ENCODE measurements at places on chromosomes 1 and 21. TPM values are rescaled to one million over a fixed set of nuclear protein-coding genes. Genes with fewer than 3 reads are reported as not detected.

The MROH9 gene
- total RNA-seq, result not detected

DNA sequence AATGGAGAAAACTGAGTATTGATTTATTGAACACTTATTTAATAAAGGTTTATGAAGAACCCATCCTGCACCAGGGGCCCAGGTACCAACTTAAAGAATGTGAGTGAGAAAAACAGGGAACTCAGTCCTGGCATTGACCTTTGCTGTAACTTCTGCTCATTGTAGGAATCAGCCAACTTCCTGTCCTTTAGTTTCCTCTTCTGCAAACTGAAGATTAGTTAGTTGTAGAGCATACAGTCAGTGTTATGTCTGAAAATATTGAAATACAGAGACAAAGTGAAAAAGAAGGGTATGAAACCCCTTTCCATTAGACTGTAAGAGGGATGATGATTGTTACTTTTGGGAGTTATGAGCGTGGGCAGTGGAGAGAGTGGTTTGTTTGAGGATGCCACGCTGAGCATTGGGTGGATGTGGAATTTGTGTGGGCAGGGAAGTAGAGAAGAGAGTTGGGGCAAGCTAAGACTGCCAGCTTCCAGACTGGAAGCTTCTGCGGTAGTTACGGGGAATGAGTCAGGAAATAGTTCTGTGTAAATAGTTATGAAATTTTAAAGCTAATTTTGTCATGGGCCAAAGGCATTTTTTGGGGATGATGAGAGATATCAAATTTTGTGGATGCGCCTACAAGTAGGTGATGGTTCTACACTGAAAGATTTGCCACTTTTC is 89.2 kb downstream of the GPR88 start:
- no peak for DNase-seq

The CLCC1 gene
- 20.9 TPM for total RNA-seq

- no peak for DNase-seq
These were observed 166.8 kb downstream of the BACH1 start for GRCh38 chr21:29465546-29465945.

The HHAT gene
- 1.0 TPM for total RNA-seq

The AADACL3 gene
- not detected for total RNA-seq

DNA sequence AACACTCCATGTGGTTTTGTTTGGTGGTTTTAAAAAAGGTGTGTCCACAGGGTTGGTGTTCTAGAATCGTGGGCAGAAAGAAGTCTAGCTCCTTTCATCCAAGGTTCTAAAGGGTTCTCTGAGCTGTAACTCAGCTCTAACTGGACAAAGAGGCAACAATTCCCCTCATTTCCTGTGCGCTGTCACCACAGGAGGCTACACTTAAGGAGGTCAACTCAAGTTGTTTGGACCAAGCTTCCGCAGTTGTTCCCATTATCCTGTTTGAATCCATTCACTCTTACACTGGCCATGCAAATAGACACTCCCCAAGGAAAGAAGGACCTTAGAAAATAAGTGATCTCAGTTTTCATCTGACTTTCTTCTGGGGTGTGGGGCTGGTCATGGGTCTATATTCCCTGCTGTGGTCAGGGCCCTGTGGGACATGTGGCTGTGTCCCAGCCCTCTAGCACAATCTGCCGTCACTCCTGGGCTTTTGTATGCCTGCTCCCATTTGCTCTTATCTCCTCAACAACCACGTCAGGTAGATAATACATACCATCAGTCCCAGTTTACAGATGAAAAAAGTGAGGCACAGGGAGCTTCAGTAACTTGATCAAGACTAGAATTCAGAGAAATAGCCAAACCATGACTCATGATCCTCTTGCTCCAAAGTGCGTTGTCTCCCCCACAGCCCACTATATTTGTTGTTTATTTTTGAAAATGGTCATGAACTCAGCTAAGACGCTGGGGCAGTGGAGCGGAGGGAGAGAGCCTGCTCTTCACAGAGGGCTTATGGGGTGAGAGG is 103.6 kb downstream of the RHOU start:
- DNase-seq, result no peak

- DNase-seq, result no peak
These were observed 86.0 kb downstream of the SIM2 start for GRCh38 chr21:36784947-36785346.

- no peak for DNase-seq
These were observed 203.3 kb downstream of the LMX1A start for GRCh38 chr1:165153182-165153581.

DNA sequence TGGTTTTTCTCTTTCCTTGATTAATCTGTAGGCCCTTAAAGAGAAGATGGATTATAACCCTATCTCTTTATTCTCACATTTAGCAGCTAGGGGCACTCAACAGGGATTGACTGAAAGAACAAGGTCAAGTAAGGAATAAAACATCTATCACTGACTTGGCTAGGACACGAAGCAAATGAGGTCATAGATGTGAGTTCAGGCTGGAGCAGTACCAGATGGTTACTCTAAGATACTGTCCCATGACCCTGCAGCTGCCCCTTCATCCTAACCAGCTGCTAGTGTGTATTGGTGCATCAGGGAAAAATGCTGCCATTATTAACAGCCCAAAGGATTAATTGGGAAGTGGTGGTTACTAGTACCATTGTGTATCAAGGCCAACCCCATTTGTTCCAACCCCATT is 221.9 kb downstream of the CTH start:
- DNase-seq, result no peak

The PADI3 gene
- not detected for total RNA-seq

GRCh38 chr1:149879556-149879955 is 19.8 kb upstream of the BOLA1 start:
- no peak for DNase-seq

- DNase-seq, result no peak
These were observed 1.2 kb downstream of the ITPKB start for GRCh38 chr1:226737819-226738420.

DNA sequence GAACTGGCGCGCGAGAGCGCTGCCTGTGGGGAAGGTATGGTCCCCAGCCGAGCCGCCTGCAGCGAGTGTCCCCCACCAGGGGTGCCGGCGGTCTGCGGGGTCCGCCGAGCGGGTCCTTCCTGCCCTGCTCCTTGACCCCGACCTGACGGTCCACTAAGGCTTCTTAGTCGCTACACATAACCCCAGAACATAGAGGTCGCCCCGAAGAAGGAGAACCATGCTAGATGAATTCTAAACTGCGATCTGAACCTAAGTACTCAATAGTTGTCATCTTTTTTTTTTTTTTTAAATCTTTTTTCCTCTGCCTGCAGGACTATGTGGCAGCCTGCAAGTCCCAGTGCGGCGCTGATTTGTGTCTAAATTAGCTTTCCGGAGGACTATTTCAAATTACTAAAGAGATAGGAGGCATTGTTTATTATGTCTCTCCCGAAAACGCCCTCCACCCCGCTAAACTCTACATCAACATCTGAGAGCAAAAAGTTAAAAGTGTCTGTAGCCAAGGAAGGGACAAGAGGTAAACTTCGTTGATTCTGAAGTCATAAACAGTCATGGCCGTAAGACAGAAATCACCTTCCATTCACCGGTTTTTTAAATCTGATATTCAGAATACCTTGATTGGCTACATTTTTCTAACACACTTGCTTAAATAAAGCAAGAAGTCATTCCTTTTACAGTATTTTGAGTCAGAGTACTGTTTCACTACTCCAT is 476 bp downstream of the AXDND1 start:
- peak; percentile 5 for DNase-seq

The PLA2G2D gene
- total RNA-seq, result not detected

The CDKN2C gene
- 17.6 TPM for total RNA-seq

GRCh38 chr1:157173900-157174410 is 35.8 kb upstream of the ETV3 start:
- no peak for DNase-seq

The ZNF697 gene
- total RNA-seq, result 16.8 TPM

DNA sequence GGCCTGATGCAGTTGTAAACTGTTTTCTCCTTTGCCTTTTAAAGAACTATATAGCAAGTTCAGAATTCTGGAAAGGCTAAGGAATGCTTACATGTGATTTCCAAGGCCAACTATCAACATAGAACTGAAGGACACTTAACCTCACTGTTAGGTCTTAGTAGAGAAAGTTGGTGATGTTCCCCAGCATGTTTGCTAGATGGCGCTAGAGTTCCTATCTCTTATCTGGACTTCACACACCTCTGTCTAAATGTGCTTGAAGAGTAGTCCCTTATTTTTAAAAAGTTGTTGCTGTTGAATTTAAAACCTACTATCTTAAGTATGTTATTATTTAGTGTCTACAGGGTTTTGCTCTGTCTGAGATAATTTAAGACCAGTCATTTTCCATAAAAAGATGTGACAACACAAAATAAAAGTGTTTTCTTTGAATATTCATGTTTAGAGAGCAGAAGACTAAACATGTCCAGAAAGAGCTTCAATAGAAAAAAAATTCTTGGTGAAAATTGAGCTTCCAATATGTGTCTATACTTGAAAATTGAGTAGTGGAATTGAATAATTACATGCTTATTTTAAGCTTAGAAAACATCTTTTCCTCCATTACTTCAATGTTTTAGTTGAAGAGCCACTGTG is 237.3 kb downstream of the S1PR1 start:
- peak; percentile 36 for DNase-seq

The ATP1A4 gene
- not detected for total RNA-seq

DNA sequence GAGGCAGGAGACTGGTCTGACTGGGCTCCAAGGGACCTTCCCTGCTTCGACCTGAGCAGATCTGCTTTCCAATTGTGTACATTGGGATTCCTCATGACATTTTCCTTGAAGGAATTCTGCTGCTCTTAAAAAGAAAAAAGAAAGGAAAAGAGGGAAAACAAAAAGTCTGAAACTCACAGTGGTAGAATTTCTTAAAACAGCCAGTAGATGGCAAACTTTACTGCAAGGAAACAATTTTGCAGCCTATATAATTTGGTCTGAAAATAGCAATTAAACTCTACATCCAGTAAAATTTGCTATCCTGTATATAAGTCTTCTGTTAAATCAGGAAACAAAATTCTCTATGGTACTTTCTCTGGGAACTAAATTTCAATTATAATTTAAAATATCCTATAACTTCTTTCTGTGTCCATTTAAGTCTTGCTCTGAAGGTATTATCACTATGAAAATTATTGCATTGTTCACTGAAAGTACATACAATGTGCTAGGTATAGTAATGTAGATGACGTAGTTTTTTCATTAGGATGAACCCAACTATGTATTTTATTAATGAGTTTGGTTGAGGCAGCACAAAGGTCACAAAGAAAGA is 59.8 kb downstream of the CRB1 start:
- DNase-seq, result no peak

GRCh38 chr1:206544562-206545257 is 37.4 kb downstream of the RASSF5 start:
- DNase-seq, result peak; percentile 47

GRCh38 chr1:27879374-27880082 is 7.2 kb downstream of the THEMIS2 start:
- no peak for DNase-seq

GRCh38 chr1:156801409-156802121 is 15.1 kb downstream of the SH2D2A start:
- DNase-seq, result no peak

DNA sequence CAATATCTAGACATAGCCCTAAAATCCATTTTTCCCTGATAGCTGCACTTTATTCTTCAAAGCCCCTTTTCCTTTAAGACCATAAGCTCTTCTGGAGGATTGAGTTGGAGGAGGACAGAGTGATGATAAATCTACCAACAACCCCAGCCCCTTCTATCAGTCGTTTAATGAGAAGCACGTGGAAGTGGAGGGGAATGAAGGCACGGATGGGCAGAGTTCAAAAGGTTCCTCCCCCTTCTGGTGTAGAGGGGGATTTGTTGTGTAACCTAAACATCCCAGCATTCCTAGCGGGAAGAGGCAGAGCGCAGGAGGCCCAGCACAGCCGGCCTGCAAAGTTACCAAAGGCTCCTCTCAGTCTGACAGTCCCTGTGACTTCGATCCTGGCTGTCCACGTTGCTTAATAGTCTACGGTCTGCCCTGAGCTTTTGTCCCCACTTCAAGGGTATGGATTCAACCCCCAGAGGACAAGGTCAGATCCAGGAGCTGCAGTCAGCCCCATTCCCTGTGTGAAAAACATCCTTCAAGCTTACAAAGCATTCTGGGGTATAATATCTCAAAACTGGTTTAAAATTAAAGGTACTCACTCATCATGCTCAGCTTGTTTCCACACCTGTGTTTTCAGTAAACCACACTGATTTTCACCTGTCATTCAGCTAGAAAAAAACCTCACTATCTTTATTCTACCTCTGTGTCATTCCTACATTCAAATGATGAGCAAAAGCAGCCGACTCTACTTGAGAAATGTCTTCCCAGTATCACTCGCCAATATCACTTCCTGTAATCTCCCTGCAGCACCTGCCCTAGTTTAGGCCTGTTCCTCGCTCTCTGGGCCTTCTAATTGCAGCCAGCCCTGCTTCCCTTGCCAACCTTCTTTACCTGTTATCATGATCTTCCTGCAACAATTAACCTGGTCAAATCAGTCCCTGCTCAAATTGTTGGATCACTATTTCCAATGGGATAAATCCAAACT is 117.9 kb downstream of the PLPP3 start:
- no peak for DNase-seq

The LCE1E gene
- not detected for total RNA-seq

The SLC44A3 gene
- 4.7 TPM for total RNA-seq

GRCh38 chr1:75708910-75709309 is 15.6 kb upstream of the ACADM start:
- no peak for DNase-seq

The OR2G6 gene
- not detected for total RNA-seq

DNA sequence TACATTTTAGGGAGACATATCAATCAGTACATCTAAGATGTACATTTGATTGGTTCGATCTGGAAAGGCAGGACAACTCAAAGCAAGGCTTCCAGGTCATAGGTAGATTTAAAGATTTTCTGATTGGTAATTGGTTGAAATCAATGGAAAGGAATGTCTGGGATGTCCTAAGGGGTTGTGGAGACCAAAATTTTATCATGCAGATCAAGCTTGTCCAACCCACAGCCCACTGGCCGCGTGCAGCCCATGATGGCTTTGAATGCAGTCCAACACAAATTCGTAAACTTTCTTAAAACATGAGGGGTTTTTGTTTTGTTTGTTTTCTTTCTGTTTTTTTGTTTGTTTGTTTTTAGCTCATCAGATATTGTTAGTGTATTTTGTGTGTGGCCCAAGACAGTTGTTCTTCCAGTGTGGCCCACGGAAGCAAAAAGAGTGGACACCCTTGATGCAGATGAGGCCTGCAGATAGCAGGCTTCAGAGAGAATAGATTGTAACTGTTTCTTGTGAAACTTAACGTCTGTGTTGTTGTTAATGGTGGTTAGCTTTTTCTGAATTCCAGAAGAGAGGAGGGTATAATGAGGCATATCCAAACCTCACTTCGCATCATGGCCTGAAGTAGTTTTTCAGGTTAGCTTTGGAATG is 3.1 kb downstream of the IFNAR1 start:
- DNase-seq, result no peak

DNA sequence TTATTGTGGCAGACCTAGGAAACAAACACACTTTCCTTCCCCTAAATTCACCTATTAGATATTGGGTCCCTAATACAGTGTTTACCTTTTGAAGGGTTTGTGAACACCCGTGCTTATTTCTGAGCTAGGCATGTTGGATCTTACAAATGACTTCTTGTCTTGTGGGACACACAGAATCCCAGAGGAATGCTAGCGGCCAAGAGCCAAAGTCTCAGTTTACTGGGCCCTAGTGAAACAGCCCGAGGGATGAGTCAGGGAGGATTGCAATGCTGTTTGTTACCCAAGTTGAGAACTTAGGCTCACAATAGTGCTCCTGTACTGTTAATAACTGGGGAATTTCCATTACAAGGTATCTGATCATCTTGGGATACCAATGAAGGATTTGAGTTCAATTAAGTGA is 100.1 kb upstream of the AKT3 start:
- DNase-seq, result no peak

GRCh38 chr1:26951821-26952497 is 8.3 kb downstream of the KDF1 start:
- no peak for DNase-seq
